ENCODE measurements at places on chromosomes 4 and X.
A peak's percentile ranks its signal among the peaks of the same experiment; 100 is the strongest.

DNA sequence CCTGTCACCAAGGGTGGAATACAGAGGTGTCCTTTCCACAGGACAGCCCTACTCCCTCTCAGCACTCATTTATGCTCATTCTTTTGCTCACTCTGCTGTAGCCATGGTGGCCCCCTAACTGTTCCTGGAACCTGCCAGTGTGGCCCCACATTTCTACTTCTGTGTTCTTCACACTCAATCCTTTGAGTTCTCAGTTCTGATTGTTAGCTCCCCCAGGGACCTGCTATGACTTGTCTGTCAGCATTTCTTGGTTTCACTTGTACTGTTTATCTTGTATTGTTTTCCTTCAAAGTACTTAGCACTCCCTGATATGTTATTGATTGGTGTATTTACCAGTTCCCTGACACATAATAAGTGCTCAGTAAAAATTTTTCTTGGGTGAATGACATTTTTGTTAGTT, 14.9 kb downstream of the VBP1 start:
- DNase-seq = no peak

DNA sequence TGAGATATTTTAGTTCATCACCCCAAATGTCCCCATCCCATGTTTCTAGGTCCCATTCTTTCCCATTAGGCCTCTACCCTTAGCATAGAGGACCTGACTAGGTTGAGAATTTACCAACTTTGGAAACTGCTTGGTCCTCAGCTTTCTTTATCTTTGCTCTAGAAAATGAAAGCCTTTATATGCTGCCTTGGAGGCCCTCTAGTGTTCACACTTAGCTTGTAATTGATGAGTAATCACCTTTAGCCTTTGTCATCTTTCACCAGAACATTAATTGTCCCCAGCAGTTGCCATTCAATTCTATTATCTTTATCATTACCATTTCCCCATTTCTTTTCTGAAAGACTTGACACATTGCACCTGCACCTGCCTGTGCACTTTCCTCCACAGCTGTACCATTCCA, 589.2 kb upstream of the NR3C2 start:
- no peak for DNase-seq

DNA sequence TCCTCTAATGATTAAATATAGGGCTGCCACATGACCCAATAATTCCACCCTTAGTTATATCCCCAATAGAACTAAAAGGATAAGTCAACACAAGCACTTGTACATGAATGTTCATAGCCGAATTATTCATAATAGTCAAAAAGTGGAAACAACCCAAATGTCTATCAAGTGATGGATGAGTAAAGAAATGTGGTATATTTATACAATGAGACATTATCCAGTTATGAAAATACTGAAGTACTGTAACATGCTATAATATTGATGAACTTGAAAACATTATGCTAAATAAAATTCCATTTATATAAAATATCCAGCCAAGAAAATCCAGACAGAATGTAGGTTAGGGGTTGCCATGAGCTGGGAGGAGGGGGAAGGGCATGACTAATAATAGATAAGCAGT, 436.7 kb upstream of the AADAT start:
- DNase-seq = no peak

DNA sequence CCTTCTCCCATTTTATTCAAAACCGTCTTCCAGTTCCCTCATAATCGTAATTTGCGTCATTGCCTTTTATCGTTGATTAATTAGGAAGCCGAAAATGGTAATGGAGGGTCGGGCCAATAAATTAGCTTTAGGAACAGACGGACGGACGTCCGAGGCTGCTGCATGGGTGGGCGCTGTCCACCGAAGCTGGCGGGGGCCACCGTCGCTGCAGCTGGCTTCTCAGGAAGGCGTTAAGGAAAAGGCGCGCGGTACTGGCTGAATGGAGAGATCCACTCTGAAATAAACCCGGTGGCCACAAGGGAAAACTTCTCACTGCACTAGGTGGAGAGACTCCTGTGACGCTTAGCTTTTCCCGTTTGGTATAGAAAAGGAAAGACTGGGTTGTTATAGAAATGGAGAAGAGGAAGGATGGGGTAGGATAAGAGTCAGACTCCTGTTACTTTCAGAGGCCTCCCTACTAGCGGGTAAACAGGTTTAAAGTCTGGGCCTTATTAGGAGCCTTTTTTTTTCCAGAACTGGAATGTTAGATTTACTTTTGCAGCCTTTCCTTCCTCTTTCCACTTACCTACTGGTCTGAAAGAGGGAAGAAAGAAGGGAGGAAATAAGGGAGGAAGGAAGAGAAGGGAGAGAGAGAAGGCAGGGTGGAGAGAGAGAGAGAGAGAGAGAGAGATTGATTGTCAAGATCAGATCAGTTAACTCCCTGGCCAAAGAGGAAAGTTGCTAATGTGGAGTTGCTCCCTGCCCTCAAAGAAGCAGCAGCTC, 11.3 kb upstream of the PRDM8 start:
- peak; percentile 3 for DNase-seq

DNA sequence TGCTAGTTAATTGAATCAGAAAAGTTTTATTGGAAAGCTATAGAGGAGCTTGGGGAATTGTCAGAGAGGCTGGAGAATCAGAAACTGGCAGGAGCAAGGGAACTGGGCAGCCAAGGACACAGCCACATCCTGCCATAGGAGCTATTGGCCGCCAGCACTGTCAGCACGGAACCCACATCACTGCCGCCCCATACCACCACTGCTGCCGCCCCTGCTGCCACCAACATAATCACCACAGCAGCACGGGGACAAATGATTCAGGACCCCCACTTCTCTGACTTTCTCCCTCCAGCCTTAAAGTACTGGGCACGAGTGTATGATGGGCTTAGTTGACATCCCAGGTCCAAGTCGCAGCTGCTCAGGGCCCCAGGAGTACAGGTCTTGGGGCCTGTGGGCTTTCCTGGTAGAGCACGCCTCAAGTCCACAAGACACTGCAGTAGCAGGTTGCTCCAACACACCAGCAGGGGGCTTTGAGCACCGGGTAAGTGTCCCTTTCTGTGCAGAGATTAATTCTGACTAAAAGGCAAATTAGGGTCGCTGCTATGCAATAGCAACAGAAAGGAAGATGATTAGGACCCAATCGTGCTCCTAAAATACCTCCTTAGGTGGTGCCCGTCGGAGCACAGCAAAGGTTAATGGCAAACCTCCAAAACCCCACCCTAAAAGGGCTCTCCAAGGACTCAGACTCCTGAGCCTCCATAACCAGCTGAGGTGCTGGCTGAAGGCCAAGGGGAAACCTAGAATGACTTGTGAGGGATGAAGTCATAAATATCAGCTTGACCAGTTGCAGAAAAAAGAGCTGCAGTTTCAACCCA, 6.9 kb downstream of the PJA1 start:
- DNase-seq = no peak

DNA sequence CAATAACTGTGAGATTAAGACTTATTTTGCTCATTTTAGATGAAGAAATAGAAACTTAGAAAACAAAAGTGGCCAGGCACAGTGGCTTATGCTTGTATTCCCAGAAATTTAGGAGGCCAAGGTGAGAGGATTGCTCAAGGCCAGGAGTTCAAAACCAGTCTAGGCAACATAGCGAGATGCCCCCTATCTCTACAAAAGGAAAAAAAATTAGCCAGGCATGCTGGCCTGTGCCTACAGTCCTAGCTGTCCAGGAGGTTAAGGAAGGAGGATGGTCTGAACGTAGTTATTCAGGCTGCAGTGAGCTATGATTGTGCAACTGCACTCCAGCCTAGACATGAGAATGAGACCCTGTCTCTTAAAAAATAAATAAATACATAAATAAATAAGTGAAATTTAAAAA, 28.0 kb downstream of the APELA start:
- DNase-seq = no peak

DNA sequence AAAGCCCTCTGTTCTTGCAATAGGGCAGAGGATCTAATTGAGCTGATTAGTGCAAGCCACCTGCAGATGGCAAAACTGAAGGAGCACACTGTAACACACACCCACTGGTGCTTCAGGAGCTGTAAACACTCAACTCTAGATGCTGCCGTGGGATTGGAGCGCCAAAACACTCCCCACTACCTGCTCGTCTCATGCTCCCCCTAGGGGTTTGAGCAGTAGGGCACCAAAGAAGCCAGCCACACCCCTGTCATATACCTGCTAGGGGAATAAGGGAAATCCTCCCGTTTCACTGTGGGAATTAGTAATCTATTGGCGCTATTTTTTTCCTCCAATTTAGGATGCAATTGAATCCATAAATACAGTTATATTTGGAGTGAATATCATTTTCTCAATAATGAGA, 360.2 kb downstream of the GLUD2 start:
- DNase-seq = no peak

DNA sequence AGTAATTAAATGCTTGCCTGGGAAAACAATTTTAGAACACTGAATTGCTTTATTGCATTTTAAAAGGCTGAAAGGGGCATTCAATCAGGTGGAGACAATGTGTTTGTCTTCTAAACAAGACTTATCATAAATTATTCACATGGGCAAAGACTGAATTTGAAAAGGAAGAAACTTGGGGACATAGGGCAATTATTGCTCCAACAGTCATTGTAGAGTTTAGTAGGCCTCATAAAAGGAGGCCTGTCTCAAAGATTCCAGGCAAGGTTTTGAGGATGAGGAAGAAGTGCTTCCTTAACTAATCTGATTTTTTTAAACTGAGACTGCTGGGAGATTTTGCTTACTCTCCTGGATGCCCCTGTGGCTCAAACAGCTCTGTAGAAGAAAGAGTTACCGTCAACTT, 174.4 kb upstream of the RPS6KA3 start:
- no peak for DNase-seq

GRCh38 chrX:46704767-46705386, 54.0 kb downstream of the SLC9A7 start:
- no peak for DNase-seq

DNA sequence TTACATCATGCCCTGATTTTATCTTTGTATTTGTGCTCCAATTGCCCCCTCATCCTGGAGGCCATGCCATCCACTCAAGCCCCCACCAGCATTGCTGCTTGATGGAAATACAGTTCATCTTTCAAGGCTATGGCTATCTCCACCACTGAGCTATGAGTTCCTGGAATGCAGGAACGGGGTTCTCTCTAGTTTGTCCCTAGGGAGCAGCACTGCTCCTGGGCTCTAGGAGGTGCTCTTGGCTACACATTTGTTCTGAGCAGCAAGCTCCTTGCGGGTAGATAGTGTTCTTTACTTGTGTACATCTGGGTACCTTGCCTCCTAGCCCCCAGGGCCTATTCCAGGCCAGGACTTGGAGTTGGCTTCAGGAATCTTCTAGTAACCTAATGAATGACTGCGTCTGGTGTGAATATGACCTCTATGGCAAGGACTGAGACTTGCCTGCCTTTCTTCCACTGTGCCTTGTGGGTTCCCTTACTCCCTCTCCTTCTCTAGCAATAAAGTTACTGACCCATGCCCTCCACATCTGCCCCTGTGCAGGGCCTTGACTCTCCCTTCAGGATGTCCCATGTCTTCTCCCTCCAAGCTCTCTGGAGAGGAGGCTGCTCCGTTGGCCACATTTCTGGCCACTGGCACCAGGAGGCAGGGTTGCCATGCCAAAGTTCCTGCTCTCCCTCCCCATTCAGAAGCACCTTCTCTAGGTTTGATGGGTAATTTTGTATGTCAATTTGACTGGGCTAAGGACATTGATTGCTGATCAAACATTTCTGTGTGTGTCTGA, 7.6 kb downstream of the CITED1 start:
- DNase-seq = no peak

GRCh38 chr4:18020145-18020670, 1.3 kb downstream of the LCORL start:
- no peak for DNase-seq

DNA sequence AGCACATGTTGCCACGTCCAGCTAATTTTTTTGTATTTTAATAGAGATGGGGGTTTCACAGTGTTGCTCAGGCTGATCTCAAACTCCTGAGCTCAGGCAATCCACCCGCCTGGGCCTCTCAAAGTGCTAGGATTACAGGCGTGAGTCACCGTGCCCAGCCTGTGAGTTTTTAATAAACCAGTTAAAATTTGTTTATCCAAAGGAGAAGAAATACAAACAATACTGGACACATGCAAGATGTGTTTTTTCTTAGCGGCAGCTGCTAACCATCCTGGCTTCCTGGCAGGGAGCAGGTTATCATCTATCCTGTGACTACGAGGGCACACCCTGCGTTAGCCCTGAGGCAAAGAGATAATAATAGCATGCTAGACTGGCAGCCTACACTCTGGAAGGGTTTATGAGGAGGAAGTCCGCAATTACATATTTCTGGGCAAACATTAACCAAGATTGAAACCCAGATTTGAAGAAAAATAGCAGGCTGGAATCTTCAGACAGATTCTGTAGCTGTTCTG, 191.4 kb downstream of the SPRY1 start:
- no peak for DNase-seq

GRCh38 chr4:88211473-88212252, 53.2 kb upstream of the ABCG2 start:
- no peak for DNase-seq

GRCh38 chrX:10501611-10502010, 118.8 kb downstream of the MID1 start:
- DNase-seq = no peak
